SW 1271 (cell line): ENCODE measurements at places on chromosomes 1 and 21.

GRCh38 chr1:40906781-40907400, 44.7 kb upstream of the CITED4 start:
- DNase-seq = no peak

DNA sequence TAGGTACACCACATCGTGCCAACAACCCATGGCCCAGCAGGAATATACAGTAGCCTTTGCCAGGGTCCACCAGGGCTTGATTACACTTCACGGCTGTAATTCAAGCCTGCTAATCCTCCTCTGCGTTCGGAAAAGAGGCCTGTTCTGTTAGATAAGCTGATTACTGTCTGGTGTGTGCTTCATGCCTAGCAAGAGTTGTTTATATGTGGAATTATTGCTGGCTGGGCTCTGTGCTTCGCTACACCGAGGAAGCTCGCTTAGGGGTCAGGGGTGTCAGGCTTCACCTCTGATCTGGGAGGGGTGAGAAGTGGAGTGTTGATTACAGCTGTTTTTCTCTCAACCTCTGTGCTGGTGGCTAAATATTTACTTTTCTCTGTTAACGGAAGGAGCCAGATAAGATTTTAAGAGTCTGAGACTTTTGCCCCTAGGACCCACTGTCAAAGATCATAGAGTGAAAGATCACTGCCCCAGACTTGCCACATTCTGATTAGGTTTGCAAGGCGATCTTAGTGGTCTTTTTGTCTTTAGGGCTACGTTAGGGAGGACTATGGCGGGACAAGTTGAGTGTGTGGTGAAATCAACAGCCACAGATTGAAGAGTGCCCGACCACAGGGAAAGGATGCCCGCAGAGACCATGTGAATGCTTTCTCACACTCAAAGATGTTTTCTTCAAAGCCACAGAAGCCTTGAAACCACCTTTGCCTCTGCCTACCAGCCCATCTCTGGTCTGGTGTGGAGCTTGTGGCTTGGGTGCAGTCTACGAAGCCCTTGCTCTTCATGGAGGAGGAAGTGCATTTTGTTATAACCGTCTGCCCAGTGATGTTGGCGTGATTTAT, 216.1 kb downstream of the PBX1 start:
- no peak for DNase-seq

DNA sequence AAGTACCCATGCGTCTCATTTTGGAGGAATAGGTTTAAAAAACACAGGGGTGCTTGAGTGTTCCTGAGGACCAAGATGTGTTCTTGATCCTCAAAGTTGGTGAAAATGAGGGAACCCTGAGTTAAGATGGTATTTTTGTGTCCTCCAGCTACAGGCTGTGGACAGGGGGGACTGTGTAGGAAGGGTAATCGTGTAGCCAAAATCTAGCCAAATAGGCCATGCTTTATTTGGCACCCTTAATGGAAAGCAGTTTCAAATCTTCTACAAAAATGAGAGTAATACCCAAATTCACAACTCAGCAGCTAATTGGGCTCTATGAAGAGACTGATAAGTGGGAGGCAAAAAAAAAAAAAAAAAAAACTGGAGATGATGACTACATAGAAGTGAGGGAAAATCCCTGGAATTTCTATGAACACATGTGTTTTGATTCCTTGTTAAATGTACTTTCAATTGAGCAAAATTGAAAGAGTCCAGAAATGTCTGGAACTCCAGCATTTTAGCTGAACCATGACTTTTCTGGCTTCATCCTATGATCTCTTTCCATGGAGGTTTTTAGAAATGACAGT, 470 bp downstream of the HSD11B1 start:
- no peak for DNase-seq

- DNase-seq = no peak
Observed at GRCh38 chr1:27135541-27136235, 19.2 kb downstream of the SLC9A1 start.

DNA sequence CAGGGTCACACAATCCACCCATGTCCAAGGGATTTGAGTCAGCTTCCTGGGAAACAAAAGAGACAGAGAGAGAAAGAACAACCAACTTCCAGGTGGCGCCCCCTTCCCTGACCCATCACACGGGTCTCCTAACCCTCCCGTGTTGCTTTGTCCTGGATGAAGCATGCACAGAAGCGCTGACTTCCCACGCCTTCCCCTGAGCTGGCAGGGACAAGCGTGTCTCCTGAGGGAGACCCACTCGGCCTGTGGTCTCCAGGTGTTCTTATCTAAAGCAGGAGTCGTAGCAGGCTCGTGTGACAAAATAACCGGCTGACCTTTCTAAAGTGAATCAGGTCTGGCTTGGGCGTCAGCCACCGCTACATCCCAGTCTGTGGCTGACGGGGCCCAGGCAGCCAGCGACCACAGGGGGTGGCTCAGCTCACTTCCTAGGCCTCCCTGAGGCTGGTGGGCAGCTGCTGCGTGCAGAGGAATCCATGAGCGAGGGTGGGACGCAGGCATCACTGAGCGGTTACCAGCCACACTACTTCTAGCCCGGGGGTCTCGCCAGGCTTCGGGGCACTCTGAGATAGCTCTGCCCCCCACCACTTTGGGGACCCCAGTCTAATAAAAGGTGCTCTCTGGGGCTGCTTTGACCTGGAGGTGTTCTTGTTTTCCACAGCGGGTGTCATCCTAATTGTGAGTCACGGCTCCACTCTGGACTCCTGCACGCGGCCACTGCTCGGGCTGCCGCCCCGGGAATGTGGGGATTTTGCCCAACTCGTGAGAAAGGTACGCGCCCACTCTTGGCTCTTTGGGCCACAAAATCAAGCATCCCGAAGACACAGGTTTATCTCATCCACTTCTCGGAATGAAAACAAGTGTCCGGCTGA, 40.4 kb downstream of the UBASH3A start:
- DNase-seq = no peak

GRCh38 chr1:1050577-1051052, 23.5 kb downstream of the RNF223 start:
- no peak for DNase-seq

- no peak for DNase-seq
Observed at GRCh38 chr1:14954210-14954609, 199.3 kb upstream of the TMEM51 start.

DNA sequence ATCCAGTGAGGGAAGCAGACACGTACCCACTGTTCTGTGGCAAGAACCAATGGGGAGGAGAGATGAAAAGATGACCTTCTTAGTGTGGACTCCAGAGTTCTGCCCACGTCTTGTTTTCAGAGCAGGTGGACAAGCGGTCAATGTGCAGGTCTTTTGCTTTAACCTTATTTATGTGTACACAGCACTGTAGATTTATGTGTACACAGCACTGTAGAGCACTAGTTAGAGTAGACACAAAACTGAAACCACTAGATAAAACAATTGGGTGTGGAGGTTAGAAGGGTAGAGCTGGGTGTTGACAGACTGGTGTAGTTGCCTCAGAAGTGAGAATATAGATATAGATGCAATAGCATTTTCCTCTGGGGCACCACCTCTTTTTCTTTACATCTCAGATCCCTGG, 150.0 kb downstream of the MAGI3 start:
- no peak for DNase-seq

- no peak for DNase-seq
Observed at GRCh38 chr1:196535727-196536126, 72.5 kb downstream of the KCNT2 start.

DNA sequence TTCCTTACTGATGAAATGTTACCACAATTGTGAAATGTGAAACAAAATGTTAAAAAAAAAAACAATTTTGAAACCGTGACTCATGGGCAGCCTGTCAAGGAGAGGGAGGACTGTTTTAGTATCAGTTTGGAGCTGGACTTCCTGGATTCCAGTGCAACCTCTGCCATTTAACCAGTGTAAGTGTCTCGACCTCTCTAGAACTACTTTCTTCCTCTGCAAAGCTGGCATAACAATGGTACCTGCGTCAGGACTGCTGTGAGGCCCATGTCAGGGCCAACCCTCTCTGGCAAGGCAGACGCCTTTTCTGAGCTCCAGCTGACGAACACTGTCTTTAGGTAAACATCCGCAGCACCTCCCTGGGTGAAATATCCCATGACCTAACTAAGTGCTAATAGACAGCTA, 20.9 kb downstream of the URB1 start:
- DNase-seq = no peak

DNA sequence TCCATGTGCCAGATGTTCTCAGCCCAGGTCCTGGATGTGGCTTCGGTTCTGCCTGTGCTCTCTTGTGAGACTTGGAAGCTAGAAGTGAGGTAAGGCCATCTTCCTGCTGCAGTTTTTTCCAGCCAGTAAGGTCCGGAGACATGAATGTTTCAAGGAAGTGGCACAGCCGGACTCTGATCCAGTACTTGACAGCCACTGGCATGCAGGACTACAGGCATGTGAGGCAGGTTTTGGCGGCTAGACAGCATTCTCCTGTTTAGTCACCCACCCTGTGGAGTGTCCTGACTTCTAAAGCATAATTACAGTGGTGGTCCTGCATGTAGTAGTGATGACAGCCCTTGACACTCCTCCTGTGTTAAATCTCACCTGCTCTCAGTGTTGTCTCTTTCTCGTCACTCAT, 72.3 kb downstream of the TNFSF4 start:
- no peak for DNase-seq

- no peak for DNase-seq
Observed at GRCh38 chr1:25854554-25854953, 4.7 kb downstream of the AUNIP start.

- DNase-seq = no peak
Observed at GRCh38 chr1:244339776-244340175, 111.9 kb downstream of the ADSS2 start.

GRCh38 chr1:237677979-237678378, 212.7 kb downstream of the ZP4 start:
- DNase-seq = peak; percentile 6

- DNase-seq = no peak
Observed at GRCh38 chr1:232621050-232621449, 8.9 kb downstream of the SIPA1L2 start.

DNA sequence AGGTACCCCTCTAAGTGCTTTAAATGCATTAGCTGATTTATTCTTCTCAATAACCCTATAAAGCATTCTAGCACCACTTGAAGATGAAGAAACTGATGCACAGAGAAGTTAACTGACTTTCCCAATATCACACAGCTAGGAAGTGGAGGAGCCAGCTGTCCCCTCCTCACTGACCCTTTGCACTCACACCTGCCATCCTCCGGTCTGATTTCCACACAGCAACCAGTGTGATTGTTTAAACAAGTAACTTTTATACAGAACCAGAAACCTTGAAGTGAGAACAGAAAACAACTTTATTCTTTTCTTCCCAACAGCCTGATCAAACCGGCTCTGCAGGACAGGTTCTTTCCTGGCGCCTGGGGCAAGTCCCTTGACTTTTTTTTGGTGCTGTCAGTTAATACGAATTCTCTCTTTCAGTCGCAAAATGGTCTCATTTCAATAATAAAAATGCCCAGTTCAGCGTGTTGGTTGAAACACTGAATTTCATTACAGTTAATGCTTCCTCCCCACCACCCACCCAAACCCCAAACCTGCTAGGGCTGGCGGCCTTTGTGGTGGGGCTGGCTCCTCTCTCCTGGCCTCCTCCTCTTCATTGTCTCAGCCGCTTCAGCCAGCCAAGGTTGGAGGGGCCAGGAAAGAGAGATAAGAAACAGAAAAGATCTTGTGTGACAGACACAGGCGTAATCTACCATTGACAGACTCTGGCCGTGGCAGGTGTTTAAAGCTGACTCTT, 26.4 kb upstream of the EEIG2 start:
- no peak for DNase-seq

DNA sequence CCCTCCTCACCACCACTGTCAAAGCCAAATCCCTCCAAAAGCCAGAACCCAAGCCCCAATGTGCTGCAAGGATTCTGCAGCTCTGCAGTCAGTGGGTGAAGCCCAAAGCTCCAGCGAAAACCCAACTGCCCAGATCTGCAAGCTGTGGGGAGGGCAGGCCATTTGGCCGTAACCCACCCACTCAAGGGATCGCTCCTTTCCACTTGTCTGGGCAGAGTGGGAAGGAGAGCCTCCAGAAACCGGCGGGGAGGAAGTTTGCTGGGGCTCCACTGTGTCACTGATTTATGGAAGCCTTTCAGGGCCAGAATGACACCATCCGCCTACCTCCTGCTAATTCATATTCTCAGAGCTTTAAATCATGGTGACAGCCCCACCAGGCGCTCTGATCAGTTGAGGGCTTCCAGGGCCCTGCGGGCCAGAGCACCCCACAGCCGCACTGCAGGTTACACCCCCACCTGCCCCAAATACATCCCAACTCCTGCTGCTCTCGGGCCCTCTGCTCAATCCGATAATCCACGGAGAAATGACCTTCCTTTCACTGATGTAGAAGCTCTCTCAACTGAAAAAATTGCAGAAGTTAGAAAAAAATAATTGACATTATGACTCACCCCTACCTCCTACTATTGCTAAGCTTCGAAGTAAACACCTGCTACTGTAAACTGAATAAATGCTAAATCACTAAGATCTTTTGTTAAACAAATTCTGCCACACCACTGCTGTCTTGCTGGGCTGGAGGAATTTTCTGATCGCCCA, 40.6 kb upstream of the RAB4A start:
- DNase-seq = no peak

GRCh38 chr21:31838586-31839355, 34.0 kb upstream of the HUNK start:
- no peak for DNase-seq

- no peak for DNase-seq
Observed at GRCh38 chr1:35122311-35122710, 43.1 kb downstream of the ZMYM1 start.

GRCh38 chr1:24373710-24374109, 39.9 kb downstream of the STPG1 start:
- no peak for DNase-seq
